ENCODE measurements at places on chromosomes 4 and X.

GRCh38 chrX:105463473-105463872, 243.0 kb upstream of the TEX13A start:
- DNase-seq = peak; percentile 66

DNA sequence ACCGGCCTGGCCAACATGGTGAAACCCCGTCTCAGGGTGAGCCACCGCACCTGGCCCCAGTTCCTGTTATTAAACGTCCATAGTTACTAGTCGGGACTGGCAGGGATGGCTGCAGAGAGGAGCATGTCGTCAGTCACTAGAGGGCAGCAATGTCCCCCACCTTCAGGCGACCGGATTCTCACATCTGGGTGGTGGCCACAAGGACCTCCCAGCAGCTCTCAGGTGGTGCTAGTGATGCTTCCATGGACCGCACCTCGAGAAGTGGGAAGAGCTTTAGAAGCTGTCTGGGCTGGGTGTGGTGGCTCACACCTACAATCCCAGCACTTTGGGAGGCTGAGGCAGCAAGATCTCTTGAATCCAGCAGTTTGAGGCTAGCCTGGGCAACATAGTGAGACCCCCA, 13.3 kb upstream of the IL3RA start:
- DNase-seq = no peak

DNA sequence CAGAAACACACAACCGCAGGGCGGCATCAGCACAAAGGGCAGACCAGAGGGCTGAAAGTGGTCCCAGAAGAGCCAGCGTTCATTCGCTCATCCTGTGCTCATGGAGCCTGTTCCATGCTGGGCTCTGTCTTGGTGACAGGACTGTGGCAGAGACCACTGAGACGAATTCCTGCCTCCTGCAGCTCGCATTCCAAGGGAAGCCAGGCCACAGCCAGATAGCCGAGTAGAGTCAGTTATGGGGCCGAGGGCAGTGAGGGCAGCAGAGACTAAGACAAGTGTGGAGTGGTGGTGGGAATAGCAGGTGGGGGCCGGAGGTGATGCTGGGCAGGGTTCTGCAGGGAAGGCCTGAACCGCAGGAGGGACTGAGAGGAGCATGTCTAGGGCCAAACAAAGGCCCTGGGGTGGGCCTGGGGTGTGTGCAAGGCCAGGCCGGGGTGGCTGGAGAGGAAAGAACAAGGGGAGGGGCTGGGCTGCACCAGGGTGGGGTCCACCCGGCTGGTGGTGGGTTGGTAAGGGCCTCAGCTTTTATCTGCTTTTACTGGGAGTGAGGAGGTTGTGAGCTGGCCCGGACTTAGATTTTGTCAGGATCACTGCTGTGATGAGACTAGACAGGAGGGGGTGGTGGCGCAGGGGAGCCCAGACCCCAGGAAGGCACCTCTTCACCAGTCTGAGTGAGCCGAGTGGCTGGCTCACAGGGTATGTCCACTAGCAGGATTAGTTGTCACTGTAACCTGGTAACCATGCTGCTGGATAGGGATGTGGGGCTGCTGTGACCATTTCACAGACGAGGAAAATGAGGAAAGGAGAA, 6.3 kb downstream of the PSAPL1 start:
- no peak for DNase-seq

GRCh38 chr4:145436796-145437195, 44.9 kb upstream of the SMAD1 start:
- DNase-seq = no peak

- no peak for DNase-seq
Measured at GRCh38 chrX:111181951-111182350, 86.0 kb downstream of the PAK3 start.

- DNase-seq = no peak
Measured at GRCh38 chrX:30607155-30607554, 29.6 kb upstream of the TASL start.

- peak; percentile 19 for DNase-seq
Measured at GRCh38 chr4:154305616-154306015, 186.0 kb downstream of the DCHS2 start.

DNA sequence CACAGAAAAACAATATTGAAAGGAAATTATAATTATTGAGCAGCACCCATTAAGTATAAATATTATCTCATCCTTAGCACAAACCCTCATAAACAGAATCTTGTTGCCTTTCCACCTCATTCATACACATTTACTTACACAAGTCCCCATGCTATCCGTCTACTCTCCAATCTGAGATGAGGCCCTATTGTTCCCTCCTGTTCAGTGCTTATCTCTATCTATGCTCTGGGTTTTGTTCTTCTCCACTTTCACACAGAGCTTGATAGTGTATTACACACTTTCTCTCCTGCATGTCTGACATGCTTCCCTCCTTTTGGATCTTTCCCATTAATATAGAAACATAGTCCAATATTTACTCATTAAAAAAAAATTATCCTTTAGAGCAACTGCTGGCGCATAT, 238.2 kb upstream of the MAB21L2 start:
- DNase-seq = no peak

DNA sequence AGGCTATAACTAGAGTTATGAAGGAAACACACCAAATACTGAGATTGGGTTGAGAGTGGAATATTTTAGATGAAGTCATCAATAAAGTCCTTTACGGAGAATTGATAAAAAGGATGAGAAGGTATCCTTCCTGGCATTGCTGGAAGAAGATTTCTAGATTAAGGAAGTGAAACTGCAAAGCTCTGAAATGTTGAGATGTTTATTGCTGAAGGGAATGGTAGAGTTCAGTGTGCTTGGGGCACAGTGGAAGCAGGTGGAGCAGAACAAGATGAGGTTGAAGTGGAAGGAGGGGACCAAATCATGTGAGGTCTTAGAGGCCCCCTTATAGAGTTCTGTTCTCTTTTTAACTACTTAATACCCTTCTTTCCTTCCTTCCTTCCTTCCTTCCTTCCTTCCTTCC, 848.5 kb downstream of the RAB28 start:
- no peak for DNase-seq

- DNase-seq = peak; percentile 47
Measured at GRCh38 chr4:163544407-163545038, 50.0 kb downstream of the TMA16 start.

GRCh38 chr4:171891038-171891437, 77.8 kb downstream of the GALNTL6 start:
- no peak for DNase-seq

DNA sequence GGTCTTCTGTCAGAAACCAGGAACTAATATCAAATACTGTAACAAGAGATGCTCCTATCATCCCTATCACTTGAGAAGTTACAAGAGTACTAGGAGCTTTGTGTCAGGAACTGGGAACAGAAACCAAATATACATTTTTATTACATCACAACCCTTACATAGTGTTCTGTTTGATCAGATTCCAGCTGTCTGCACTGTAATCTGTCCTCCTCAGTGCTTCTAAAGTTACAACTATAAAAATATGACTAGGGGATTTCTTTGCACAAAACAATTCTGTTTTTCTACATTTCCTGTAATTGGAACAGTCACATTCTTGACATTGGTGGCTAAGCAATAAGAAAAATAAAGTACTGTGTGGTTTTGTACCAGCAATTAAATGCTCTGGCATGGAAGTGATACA, 686.0 kb downstream of the PDHA2 start:
- DNase-seq = no peak

DNA sequence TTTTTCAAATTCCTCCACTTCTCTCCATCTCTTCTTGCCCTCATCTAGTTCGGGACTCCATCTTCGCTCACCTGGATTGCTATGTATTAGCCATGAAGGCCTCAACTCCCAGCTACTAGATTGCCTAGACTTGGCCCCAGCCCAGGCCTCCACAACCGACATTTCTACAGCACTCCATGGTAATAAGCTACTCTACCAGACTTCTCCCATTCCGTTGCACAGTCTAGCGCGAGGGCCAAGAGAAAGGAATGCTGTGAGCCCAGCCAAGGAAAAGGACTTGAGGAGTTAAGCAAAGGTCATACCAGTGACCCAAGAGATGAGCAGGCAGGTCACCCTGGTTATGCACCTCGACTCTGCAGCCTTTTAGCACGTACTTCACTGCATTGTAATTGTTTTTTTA, 75.6 kb downstream of the SOWAHB start:
- DNase-seq = no peak

GRCh38 chr4:134777606-134778005, 576.0 kb upstream of the PABPC4L start:
- DNase-seq = no peak

DNA sequence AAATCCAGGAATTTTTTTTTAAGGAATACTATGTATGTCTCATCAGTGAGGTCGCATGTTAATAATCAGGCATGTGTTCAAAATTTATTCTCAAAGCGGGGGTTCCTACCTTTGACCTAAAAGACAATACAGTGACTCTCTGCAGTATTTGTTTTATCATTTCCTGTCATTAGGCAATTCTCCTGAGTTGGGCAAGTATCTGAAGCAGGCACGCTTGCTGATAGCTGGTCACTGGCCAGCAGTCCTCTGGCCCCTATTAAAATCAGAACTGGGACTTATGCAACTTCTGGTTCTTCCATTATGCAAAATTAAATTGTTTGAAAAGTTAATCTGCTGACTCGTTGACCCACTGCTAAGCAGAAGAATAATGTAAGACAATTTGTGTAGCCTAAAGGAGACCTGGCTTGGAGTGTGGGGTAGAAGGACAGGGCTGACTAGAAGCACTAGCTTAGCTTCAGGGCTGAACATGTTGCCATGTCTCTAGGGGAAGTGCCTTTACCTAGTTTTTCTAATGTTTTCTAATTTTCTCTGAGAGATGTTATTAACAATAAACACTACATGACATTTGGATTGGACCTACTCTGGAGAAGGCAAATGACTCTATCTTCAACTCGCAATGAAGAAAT, 36.0 kb upstream of the GABRA2 start:
- DNase-seq = peak; percentile 75

DNA sequence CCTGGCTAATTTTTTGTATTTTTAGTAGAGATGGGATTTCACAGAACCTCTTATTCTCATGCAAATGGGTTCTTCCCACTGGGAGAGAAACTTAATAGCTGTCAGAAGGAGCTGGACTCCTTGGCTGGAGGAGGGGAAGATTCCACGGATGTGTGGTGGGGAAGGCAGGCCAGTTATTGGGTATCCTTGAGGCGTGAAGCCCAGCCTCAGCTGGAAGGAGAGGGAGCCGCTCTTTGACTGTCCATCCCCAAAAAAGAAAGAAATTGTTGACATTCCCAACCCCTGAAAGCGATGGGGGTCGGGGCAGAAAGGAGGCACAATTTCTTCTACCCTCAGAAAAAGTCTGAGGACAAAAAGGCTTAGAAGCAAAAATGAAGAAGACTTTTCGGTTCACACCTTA, 983.1 kb upstream of the PABPC4L start:
- no peak for DNase-seq

DNA sequence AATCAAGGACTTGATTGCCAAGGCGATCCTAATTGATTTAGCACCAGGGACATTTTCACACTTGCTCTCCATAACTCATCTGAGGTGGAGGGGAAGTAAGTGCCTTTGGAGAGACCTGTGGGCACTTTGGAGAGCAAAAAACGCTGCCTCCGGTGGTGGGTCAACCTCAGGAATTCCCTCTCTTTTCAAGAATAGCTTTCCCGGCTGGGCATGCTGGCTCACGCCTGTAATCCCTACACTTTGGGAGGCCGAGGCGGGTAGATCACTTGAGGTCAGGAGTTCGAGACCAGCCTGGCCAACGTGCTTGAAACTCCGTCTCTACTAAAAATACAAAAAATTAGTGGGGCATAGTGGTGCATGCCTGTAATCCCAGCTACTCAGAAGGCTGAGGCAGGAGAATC, 49.2 kb downstream of the PRPS1 start:
- peak; percentile 57 for DNase-seq

DNA sequence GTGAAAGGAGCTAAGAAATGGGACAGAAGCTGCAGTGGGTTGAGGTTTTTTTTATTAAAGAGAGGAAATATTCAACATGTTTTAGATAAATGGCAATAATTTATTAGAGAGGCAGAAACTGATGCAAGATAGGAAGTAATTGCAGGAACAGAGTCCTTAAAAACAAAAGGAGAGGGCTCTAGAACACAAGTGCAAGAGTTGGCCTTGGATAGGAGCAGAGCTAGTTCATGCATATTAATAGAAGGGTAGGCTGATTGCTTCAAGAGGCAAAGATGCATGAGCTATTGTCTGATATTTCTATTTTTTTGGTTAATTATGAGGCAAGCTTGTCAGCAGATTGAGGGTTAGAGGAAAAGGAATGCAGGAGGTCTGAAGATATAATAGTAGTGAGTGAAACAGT, 91.0 kb upstream of the GPRIN3 start:
- no peak for DNase-seq

Measured in fibroblast of mammary gland (primary cell).